ENCODE measurements at places on chromosomes 1 and 21. TPM values are rescaled to one million over a fixed set of nuclear protein-coding genes. Genes with fewer than 3 reads are reported as not detected.

MYBPH gene
- not detected for total RNA-seq

C1orf122 gene
- 70.7 TPM for total RNA-seq

SERTAD4 gene
- 11.8 TPM for total RNA-seq

COL16A1 gene
- total RNA-seq = 5.3 TPM

CFAP141 gene
- not detected for total RNA-seq

MCL1 gene
- total RNA-seq = 264 TPM

AQP10 gene
- total RNA-seq = not detected

DENND2C gene
- 0.21 TPM for total RNA-seq

ANXA9 gene
- 0.55 TPM for total RNA-seq

OVAAL gene
- 2.4 TPM for total RNA-seq

PDE4B gene
- total RNA-seq = 5.4 TPM

HSD3B2 gene
- total RNA-seq = not detected

ACTL8 gene
- total RNA-seq = 31.1 TPM

C1QA gene
- total RNA-seq = not detected

NDC1 gene
- 51.8 TPM for total RNA-seq

SPOCD1 gene
- 16.4 TPM for total RNA-seq

C1orf94 gene
- 0.37 TPM for total RNA-seq

KIF26B gene
- total RNA-seq = 0.90 TPM

DBT gene
- 2.8 TPM for total RNA-seq

HEYL gene
- total RNA-seq = not detected

FAM72C gene
- total RNA-seq = 9.1 TPM

OR6K3 gene
- total RNA-seq = not detected

LCE3E gene
- not detected for total RNA-seq

GJA8 gene
- total RNA-seq = not detected

CD2 gene
- total RNA-seq = not detected

RGSL1 gene
- not detected for total RNA-seq

MTARC1 gene
- not detected for total RNA-seq

SLAMF6 gene
- not detected for total RNA-seq
